ENCODE measurements at places on chromosomes 16 and 17.

DNA sequence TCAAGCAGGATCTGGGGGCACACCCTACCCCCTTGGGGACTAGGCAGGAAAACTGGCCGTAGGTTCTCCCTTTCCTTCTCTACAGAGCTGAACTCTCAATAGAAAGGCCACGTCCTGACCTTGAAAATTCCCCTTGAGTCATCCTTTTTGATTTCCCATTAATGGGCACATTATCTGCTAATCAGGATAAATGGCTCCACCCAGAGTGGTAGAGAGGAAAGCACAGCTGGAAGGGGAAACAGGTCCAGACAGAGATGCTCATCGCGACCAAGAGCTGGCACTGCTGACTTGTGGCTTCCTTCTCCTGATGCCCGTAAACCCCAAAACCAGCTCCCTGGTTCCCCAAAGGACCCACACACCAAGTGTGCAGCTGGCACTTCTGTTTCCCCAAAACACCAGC is 206.5 kb upstream of the CDH5 start:
- peak; percentile 33 for DNase-seq

DNA sequence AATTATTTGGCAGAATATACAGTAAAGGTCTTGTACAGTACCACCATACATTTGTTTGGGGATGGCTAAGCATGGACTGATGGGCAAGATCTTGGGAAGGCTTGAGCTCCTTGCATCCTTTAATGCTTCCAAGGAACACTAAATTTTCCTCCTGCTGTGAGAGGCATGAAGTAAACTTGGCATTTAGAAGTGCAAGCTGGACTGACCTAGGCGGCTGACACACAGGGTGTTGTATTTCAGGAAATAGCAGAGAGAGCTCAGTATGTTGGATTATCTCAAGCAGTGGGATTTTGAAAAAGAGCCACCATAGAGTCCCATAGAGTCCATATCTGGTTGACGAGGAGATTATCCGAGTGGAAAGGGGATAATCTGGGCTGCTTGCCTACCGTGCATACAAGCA is 2137.1 kb downstream of the TP53TG3F start:
- no peak for DNase-seq

GRCh38 chr17:50830994-50831393 is 4.4 kb upstream of the WFIKKN2 start:
- peak; percentile 21 for DNase-seq

DNA sequence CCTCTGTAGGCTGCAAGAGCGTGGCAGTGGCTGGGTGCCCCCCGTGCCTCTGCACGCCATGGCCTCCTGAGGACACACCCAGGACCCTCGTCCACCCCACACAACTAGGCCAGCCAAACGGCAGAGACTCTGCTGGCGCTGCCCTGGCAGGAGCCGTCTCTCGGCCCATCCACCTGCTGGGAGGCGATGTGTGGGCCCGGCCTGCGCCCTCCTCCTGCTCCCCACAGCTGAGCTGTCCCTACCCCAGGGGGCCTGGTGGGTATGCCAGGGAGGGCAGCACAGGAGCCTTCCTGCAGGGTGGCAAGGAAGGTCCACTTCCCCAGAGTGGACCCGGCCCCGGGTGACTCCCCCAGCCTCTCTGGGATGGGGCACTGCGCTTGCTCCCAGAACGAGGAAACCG is 7.0 kb downstream of the RNF166 start:
- no peak for DNase-seq

- peak; percentile 87 for DNase-seq
Observed at GRCh38 chr17:59440757-59441463, 109.5 kb downstream of the YPEL2 start.

DNA sequence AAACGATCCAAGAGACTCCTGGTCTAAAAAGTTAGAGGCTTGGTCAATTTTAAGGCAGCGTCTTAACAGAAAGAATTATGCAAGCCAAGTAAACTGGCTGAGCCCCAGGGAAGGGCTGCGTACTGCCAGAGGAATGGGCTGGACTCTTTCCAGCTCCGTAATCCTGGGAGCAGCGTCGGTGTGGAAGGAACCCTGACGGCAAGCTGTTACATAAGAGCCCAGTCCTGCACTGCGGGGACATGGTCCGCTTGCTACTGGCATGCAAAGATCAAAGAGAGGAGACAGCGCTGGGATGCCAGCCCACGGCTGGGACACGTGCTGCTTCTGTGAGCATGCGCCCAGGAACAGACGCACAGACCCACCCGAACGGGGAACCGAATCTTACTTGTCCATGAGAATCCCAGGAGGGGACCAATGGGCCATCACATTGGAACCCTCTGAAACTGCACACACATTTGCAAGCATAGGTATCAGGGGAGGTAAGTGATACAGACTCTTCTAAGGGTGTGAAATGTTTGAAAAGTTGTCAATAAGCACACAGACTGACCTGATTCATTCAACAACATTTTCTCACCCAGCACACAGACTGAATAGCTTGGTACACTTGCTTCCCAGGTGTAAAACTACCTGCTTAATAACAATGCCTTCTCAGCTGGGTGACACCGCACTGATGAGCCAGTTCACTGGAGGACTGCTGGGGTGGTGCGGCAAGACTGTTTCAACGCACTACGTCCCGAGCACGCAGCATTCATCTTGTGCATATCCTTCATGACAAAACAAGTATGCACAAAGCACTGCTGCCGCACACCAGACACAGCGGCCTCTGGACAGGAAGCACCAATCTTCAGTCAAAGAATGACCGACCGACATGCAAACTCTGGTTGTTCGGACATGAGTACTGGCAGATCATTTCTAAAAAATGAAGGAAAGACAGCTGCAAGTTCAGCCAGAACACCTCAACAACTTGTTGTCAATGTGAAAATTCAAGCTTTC is 94.9 kb downstream of the ANKRD11 start:
- DNase-seq, result peak; percentile 97

- no peak for DNase-seq
Observed at GRCh38 chr16:47523342-47524006, 62.3 kb downstream of the PHKB start.

GRCh38 chr17:44438636-44439035 is 49.2 kb upstream of the ITGA2B start:
- DNase-seq, result no peak

- DNase-seq, result no peak
Observed at GRCh38 chr16:57775661-57776469, 26.4 kb downstream of the KIFC3 start.

DNA sequence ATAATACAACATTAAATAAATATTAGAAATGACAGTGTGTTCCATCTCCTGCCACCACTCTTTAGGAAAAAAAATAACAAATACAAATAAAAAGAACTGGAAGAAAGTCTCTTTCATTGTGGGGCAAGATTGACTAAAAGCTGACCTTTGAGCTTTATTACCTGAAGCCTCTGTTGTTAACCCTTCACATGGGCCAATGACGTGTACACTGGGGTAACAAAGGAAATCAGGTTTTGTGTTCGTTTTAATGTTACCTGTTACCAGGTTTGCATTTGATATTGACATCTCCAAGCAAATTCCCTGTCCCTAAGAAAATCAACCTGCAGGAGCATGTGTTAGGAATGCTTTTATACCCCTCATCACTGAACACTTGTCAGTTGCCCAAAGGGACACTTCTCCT is 39.0 kb downstream of the NLK start:
- DNase-seq, result no peak

DNA sequence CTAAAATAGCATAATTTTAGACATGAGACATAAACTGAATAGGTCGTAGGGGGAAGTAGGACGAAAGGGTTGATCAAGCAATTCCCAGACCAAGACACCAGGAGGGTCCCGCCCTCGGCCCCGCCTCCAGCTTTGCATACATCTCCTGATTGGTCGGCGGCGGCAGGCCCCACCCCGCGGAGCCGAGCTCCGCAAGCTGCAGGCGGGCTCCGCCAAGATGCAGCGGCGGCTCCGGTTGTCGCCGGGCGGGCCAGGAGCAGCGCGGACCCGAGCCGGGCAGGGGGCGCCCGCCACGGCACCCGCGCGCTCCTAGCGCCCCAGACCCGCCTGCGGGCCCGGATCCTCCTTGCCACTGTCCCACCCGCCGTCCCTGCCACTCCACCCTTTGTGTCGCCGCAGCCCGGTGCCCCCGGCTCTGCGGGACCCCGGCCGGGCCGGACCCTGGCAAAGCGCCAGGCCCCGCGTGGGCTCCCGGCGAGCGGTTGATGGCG is at the start of gene CDR2L:
Gene CDR2L (plus strand): TSS at position 215 of the 491 bp plus-strand sequence. CDS start 412 bp downstream, outside the sequence.
- DNase-seq, result peak; percentile 92

GRCh38 chr16:57567691-57568090 is 25.2 kb downstream of the ADGRG5 start:
- no peak for DNase-seq

DNA sequence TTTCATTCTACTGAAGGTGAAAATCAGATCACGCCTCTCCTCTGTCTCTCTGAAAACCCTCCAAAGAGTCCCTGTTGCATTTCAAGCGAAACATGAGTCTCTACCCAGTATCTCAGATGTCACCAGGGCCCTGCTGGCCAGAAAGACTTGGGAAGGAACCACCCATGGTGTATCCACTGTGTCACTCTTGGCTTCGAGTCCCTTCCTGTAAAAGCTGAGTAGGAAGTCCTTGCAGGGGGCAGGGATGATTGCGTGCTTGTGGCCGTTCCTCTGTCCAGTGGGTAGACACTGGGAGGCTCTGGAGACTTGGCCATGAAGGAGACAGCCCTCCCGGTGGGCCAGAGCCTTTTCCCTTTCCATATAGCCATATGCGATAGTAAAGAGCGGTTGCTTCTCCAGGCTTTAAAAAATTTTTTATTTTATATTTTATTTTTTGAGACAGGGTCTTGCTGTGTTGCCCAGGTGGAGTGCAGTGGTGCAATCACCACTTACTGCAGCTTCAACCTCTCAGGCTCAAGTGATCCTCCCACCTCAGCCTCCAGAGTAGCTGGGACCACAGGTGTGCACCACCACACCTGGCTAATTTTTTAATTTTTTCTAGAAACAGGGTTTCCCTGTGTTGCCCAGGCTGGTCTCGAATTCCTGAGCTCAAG is 19.0 kb upstream of the RMI2 start:
- DNase-seq, result no peak

GRCh38 chr16:81164481-81164880 is 68.3 kb upstream of the GCSH start:
- no peak for DNase-seq

GRCh38 chr17:78823282-78824046 is 17.1 kb downstream of the USP36 start:
- DNase-seq, result no peak

DNA sequence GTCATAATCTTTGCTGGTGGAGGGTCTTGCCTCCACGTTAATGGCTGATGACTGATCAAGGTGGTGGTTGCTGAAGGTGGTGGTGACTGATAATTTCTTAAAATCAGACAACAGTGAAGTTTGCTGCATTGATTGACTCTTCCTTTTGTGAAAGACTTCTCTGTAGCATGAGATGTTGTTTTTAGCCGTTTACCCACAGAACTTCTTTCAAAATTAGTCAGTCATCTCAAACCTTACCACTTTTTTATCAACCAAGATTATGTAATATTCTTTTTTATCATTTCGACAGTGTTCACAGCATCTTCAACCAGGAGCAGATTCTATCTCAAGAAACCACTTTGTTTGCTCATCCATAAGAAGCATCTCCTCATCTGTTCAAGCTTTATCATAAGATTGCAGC is 5.9 kb downstream of the UQCRC2 start:
- no peak for DNase-seq

GRCh38 chr16:17359788-17360390 is 110.9 kb downstream of the XYLT1 start:
- peak; percentile 60 for DNase-seq
